Activated B cell treated with CpG ODN at 0.5 μM for 24 hours (primary cell): ENCODE measurements at places on chromosomes 2 and 18. TPM values are rescaled to one million over a fixed set of nuclear protein-coding genes. Genes with fewer than 3 reads are reported as not detected.

GRCh38 chr2:120881981-120882788 lies 146.5 kb downstream of the GLI2 start:
- H3K4me3 ChIP-seq: no peak overlapping the region
- H3K4me1 ChIP-seq: no peaks in the 10 kb centered on the region
- H3K36me3 ChIP-seq: no peaks in the 10 kb centered on the region
- DNase-seq: no peak
- H3K27me3 ChIP-seq: peaks cover 5% of the 10 kb centered on the region
- no peak overlapping the region for H3K27ac ChIP-seq

GRCh38 chr2:181628590-181629585 lies 28.0 kb downstream of the CERKL start:
- H3K27ac ChIP-seq: no peak overlapping the region
- H3K4me3 ChIP-seq: no peak overlapping the region
- peaks cover 9% of the 10 kb centered on the region for H3K27me3 ChIP-seq
- no peak for DNase-seq
- H3K4me1 ChIP-seq: no peaks in the 10 kb centered on the region

DNA sequence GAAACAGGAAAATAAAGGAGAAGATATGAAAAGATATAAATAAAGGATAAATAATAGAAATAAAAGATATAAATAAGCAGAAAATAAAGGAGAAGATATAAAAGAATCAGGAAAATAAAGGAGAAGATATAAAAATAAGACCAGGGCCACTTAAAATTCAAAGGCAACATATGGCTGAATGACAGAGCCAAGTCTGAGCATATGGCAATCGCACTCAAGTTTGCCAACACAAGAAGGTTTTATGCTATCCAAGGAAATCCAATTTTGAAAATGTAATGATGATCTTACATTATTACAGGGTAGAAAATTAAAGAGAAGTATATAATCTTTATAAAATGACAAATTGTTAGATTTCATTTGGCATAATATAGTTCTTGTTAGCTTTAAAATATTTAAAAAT lies 33.6 kb downstream of the USP40 start:
- H3K36me3 ChIP-seq: peaks cover 33% of the 10 kb centered on the region
- H3K4me1 ChIP-seq: no peaks in the 10 kb centered on the region
- no peak for DNase-seq

- H3K36me3 ChIP-seq: no peaks in the 10 kb centered on the region
- no peak overlapping the region for H3K27ac ChIP-seq
- DNase-seq: no peak
- no peak overlapping the region for H3K4me3 ChIP-seq
- H3K4me1 ChIP-seq: peaks cover 11% of the 10 kb centered on the region
- H3K27me3 ChIP-seq: no peaks in the 10 kb centered on the region
Observed at GRCh38 chr2:30404319-30405259, 42.5 kb upstream of the LCLAT1 start.

DNA sequence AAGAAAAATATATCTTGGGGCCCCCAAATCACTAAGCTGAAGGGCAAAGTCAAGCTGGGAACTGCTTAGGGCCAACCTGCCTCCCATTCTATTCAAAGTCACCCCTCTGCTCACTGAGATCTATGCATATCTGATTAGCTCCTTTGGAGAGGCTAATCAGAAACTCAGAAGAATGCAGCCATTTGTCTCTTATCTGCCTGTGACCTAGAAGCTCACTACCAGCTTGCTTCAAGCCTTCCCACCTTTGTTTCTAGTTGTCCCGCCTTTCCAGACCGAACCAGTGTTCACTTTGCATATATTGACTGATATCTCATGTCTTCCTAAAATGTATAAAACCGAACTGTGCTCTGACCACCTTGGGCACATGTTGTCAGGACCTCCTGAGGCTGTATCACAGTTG lies 479.4 kb downstream of the METTL4 start:
- H3K4me3 ChIP-seq: no peak overlapping the region
- no peak for DNase-seq
- peaks cover 4% of the 10 kb centered on the region for H3K27me3 ChIP-seq
- no peak overlapping the region for H3K27ac ChIP-seq

Gene CSRNP3
- total RNA-seq: not detected in 2 replicates

Gene FEV
- total RNA-seq: not detected in 2 replicates

DNA sequence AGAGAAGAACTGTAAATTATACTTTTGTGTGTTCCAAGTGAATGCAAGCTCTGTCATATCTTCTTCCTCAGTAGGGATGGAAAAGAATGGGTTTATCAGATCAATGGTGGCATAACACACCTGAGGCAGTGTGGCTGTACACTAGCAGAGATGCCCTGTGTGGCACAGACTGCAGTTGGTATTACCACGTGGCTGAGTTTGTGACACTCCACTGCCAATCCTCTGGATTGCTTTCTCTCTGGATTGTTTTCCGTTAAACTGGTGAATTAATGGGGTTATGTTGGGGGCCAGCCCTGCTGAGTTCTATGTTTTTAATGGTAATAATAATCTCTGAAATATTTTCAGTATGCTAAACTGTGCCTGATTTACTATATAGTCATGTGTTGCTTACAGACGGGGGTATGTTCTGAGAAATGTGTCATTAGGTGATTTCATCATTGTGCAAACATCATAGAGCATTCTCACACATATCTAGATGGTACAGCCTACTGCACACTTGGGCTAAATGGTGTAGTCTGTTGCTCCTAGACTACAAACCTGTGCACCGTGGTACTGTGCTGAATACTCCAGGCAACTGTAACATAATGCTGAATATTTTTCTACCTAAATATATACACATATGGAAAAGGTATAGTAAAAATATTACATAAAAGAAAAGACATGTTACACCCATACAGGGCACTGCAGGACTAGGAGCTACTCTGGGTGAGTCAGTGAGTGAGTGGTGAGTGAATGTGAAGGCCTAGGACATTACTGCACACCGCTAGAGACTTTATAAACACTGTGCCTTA lies 84.7 kb upstream of the ST6GAL2 start:
- H3K27me3 ChIP-seq: no peaks in the 10 kb centered on the region
- H3K4me3 ChIP-seq: no peak overlapping the region

Gene GKN1
- not detected in 2 replicates for total RNA-seq

Gene NEU2
- not detected in 2 replicates for total RNA-seq

DNA sequence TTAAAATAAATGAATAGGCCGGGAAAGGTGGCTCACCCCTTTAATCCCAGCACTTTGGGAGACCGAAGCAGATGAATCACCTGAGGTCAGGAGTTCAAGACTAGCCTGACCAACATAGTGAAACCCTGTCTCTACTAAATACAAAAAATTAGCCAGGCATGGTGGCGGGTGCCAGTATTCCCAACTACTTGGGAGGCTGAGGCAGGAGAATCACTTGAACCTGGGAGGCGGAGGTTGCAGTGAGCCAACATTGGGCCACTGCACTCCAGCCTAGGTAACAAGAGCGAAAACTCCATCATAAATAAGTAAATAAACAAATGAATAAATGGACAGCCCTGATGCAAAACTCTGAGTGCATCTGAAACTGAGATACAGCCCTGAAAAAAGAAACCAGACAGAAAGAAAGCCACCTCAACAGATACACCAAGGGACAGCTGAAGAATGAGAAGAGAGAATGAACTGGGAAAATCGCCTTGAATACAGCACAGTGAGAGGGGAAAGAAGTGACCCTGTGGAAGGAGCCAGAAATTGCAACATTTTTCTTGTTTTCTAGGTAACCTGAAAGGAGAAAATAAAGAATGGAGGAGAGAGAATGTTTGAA lies 64.4 kb downstream of the TRABD2A start:
- DNase-seq: no peak
- H3K27ac ChIP-seq: peak overlapping the region; percentile 78
- peak overlapping the region; percentile 29 for H3K4me3 ChIP-seq
- peaks cover 27% of the 10 kb centered on the region for H3K4me1 ChIP-seq
- H3K27me3 ChIP-seq: peaks cover 2% of the 10 kb centered on the region
- H3K36me3 ChIP-seq: no peaks in the 10 kb centered on the region

GRCh38 chr2:168773719-168774521 lies 28.5 kb upstream of the NOSTRIN start:
- no peak for DNase-seq
- no peak overlapping the region for H3K27ac ChIP-seq
- H3K27me3 ChIP-seq: no peaks in the 10 kb centered on the region
- H3K36me3 ChIP-seq: peaks cover 19% of the 10 kb centered on the region

Gene XIRP2
- total RNA-seq: not detected in 2 replicates

Gene TRIM43
- total RNA-seq: not detected in 2 replicates
